ENCODE measurements at places on chromosomes 16 and 17.

DNA sequence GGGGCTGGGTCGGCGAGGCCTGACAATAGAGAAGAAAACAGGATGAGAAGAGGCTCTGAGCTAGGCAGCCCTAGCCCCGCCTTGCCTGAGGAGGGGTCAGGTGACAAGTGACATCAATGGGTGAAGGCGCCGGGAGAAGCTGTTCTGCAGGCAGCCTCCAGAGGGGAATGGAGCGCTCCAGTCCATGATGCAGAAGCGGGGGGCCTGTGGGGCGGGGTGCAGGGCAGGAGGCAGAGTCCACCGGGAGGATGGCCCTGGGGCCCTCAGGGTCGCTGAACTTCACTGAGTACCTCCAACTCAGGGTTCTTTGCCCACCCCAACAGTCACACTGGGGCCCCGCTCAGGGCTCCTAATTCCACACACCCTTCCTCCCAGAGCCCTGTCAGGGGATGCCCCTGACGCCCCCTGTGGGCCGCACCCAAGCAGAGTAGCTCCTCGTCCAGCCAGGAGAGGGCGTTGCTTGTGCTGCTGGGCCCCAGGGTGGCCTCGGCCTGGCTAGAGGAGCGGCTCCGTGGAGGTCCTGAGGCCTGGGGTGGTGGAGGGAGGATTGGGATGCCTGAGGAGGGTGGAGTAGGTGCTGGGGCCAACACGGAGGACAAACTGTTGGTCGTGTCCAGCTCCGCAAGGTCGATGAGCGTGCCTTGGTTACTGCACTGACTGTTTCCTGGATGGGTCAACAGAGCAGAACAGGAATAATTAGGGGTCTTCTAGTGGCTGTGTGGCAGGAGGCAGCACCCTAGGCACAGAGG lies 20.8 kb downstream of the GGA3 start:
- peak; percentile 73 for DNase-seq

DNA sequence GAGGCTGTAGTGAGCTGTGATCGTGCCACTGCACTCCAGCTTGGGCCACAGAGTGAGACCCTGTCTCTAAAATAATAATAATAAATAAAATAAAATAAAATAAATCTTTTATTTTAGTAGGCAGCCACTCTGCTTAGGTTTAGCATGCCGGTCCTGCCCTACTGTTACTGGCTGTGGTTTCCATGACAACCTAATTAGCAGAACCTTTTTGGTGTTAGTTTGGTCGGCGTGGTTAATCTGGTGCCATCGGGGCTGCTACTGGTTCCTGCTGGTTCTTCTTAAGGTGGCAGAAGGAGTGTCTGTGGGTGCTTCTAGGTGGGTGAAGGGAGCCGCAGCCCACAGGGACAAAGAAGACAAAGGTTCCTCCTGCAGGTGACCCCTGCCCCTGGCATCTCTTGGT lies 37.8 kb upstream of the CBX4 start:
- DNase-seq = no peak

DNA sequence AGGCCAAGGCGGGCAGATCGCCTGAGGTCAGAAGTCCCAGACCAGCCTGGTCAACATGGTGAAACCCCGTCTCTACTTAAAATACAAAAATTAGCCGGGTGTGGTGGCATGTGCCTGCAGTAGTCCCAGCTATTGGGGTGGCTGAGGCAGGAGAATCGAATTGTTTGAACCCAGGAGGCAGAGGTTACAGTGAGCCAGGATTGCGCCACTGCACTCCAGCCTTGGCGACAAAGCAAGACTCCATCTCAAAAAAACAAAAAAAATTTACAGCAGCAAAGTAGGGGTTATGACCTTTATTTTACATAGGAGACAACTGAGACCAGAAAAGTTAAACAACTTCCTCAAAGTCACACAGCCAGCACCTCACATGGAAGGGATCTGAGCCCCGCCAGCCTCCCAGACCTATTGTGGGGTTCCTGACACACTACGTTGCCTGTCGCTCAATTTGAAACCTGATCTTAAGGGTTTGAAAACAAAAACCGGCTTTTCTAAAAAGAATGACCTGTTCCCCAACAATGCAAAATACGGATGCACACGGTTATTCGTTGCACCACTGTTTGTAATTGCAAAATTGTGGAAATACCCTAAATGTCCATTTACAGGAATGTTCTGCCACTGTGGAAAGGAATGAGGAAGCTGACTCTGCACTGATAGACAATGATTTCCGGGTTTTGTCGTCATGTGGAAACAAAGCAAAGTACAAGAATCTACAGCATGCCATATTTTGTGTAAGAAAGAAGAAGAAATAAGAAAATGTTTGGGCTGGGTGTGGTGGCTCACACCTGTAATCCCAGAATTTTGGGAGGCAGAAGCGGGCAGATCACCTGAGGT lies 77.2 kb downstream of the CNGB1 start:
- no peak for DNase-seq

GRCh38 chr17:29251184-29251583 lies 4.5 kb downstream of the CRYBA1 start:
- DNase-seq = no peak

GRCh38 chr17:42424991-42425610 lies 2.0 kb upstream of the CAVIN1 start:
- no peak for DNase-seq

- no peak for DNase-seq
Observed at GRCh38 chr17:6496640-6497441, 52.6 kb downstream of the PIMREG start.

GRCh38 chr17:63378411-63379375 lies 67.4 kb downstream of the CYB561 start:
- DNase-seq = no peak

DNA sequence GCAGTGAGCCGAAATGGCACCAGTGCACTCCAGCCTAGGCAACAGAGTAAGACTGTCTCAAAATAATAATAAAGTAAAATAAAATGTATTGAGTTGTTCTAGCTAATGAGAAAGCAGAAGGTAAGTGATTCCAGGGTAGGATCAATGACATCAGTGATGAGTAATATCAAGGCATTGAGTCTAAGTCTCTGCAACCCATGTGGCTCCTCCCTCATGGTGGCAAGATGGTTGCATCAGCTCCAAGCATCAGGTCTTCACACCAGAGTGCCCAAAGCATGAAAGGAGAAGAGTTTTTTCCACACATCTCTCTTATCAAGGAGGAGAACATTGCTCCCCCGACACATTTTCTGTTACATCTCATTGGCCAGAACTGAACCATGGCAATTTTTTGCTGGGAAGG lies 34.8 kb upstream of the GAS7 start:
- DNase-seq = peak; percentile 16

GRCh38 chr17:29256735-29257466 lies 10.2 kb downstream of the CRYBA1 start:
- DNase-seq = no peak

GRCh38 chr17:71933306-71933705 lies 187.5 kb upstream of the SOX9 start:
- DNase-seq = no peak

DNA sequence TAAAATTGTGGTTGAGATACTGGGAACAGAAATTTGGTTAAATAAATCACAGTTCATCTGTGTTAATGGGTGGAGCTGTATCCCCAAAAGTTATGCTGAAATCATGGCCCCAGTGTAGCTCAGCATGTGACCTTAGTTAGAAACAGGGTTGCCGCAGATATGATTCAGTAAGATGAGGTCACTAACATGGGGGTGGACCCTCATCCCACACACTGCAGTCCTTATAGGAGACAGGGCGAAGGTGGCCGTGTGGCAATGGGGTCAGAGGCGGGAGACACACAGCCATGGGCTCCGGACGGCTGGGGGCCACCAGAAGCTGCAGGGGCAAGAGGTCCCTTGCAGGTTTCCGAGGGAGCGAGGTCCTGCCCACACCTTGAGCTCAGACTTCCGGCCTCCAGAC lies 10.7 kb downstream of the GALNS start:
- DNase-seq = no peak

DNA sequence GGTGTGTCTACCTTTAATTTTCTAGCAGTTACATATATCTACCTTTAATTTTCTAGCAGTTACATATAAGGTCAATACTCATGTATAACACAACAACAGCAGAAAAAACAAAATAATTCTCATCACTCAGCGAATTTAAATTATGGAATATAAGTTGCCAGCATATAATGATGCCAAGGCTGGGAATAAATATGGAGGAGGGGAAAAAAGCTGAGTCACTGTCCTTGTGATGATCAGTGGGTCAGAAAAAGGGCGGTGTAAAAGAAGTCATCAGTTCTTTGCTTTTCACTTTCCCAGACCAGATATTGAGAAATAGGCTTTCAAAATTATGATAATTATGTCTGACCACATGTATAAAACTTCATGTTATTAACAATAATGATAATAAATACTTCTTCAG lies 1471.7 kb downstream of the CDH8 start:
- DNase-seq = no peak

- DNase-seq = no peak
Observed at GRCh38 chr17:70206361-70207010, 37.2 kb downstream of the KCNJ2 start.

DNA sequence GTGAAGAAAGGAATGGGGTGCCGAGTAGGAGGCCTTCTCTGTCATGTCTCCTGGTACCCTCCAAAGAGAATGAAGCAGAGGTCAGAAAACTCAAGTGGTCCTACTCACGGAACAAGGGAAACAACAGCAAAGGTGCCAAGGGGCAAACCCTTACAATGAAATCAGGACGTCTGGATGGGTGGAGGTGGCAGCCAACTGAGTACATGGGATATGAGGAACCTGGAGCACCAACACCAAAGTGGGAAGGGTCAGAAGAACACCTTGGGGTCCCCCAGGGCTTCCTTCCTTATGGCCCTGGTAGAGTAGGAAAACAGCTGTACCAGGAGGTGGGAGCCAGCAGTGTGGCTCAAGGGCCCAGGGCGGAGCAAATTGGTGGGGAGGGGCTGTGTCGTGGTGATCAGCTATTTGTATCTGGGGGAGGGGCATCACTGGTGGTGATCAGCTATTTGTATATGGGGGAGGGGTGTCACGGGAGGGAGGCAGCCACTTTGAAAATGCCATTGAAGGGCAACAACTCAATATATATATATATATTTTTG lies 643 bp downstream of the HIGD1B start:
- DNase-seq = no peak

- DNase-seq = no peak
Observed at GRCh38 chr17:9181640-9182039, 160.3 kb downstream of the NTN1 start.

DNA sequence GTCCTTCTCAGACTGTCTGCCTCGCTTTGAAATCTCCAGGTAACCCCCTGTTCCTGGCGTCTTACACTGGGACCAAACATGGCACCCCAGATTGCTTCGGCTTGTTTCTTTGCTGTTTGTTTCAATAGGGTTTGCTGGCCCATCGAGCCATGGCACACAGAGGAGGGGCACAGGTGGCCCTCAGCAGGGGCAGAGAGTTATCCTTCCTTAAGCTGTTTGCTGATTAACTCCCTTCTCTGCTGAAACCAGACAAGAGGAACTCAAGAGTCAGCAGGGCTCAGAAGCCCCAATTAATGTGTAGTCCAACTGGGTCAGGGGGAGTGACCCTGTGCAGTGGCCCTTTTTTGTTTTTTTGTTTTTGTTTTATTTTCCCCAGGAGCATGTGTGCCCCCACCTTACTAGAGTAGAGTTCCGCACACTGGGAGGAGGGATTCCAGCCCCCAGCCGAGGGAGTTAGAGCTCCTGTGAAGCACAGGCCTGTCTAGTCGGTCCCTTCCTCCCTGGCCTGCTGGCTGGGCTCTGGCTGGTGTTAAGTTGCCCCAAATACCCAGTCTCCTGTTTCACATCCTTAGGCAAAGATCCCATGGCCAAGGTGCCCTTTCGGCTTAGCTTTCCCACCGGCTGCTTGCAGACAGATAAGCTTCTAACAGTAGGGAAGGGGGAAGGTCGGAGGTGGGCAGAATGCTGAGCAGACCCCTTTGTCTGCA lies 39.3 kb downstream of the YPEL2 start:
- no peak for DNase-seq

- no peak for DNase-seq
Observed at GRCh38 chr16:3781421-3781820, 64.1 kb upstream of the TRAP1 start.

DNA sequence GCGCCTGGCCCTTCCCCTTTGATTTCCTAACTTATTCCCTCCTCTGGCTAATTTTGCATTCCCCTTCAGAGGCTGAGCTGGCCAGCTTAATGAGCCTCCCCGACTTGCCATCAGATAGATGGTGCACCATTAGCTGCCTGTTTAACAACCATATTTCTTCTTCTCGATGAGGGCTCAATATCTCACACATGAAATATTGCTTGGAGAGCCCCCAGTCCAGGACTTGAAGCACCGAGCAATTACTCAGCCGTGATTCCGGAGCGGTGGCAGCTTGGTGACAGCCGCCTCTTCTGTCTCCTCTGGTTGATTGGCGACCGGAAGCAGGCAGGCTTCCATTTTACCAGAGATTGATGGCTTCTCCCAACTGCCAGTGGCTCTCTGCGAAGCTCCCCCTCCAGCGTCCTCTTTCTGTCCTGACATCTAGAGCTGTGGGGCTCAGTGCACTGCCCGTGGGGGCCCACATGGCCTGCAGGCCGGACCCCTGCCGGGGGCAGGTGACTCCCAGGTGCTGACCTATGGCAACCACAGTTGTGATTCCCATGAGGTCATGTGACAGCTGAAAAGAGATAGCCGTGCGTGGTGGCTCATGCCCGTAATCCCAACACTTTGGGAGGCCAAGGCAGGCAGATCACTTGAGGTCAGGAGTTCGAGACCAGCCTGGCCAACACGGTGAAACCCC lies 133.7 kb upstream of the SEC14L1 start:
- no peak for DNase-seq

GRCh38 chr17:79861413-79862216 lies 22.4 kb upstream of the CBX4 start:
- DNase-seq = no peak

- DNase-seq = no peak
Observed at GRCh38 chr17:42743595-42744282, 1.1 kb downstream of the EZH1 start.

- no peak for DNase-seq
Observed at GRCh38 chr17:5783851-5784250, 199.5 kb upstream of the NLRP1 start.

DNA sequence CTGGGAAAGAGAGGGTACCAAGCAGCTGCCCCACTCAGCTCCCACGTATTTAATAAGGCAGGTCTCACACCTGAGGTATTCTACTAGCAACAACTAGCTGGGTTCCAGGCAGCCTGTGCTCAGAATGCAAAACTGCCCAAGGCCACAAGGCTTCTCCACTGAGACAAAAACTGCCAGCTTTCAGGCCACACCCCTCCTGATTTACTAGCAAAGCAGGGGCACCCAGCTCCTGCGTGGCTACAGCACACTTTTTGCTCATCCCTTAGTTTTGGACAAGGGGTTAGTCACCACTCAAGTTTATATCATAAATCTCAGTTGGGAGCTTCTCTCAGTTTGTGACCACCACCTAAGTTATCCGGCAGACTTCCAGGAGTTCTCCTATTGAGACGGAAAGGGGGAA lies 494.6 kb downstream of the CDH11 start:
- DNase-seq = no peak

GRCh38 chr16:81481207-81481821 lies 36.7 kb downstream of the CMIP start:
- peak; percentile 44 for DNase-seq

GRCh38 chr16:81464279-81464678 lies 19.7 kb downstream of the CMIP start:
- DNase-seq = no peak

GRCh38 chr16:6146874-6147425 lies 1049.4 kb upstream of the EEF2KMT start:
- no peak for DNase-seq

All from activated CD4-positive, alpha-beta T cell treated with anti-CD3 and anti-CD28 coated beads for 36 hours (primary cell).